ENCODE measurements at places on chromosomes 16 and 17. TPM values are rescaled to one million over a fixed set of nuclear protein-coding genes. Genes with fewer than 3 reads are reported as not detected.

The TEKT3 gene
- 1.3 TPM for total RNA-seq

The WNT3 gene
- total RNA-seq = 0.82 TPM

The BCL6B gene
- 20.3 TPM for total RNA-seq

The MFAP4 gene
- 80.3 TPM for total RNA-seq

The KRT12 gene
- not detected for total RNA-seq

The TMEM235 gene
- not detected for total RNA-seq

The NPIPB9 gene
- 2.9 TPM for total RNA-seq

The BAHCC1 gene
- 25.2 TPM for total RNA-seq

The TAT gene
- not detected for total RNA-seq

The RPRML gene
- total RNA-seq = 0.35 TPM

The CBFA2T3 gene
- 4.4 TPM for total RNA-seq

The PRR11 gene
- total RNA-seq = 5.3 TPM

The SCARF1 gene
- 19.0 TPM for total RNA-seq

The SKAP1 gene
- total RNA-seq = 7.3 TPM

The ZDHHC1 gene
- 14.5 TPM for total RNA-seq

The LITAFD gene
- total RNA-seq = not detected

The PDILT gene
- not detected for total RNA-seq

The KCNH6 gene
- total RNA-seq = 2.1 TPM

The CTRB1 gene
- total RNA-seq = not detected

The HBQ1 gene
- 6.5 TPM for total RNA-seq

The MYO15A gene
- 2.2 TPM for total RNA-seq

The KRTAP2-2 gene
- total RNA-seq = not detected

The NPIPB12 gene
- 18.6 TPM for total RNA-seq

The SULT1A4 gene
- total RNA-seq = 0.88 TPM

The CSH1 gene
- not detected for total RNA-seq

The WDR59 gene
- total RNA-seq = 49.9 TPM

The CCL11 gene
- total RNA-seq = 1.1 TPM

The CHST6 gene
- 1.1 TPM for total RNA-seq

The GALK1 gene
- total RNA-seq = 31.0 TPM

The CIITA gene
- total RNA-seq = 15.3 TPM

The MXRA7 gene
- total RNA-seq = 67.4 TPM

The C1QTNF8 gene
- not detected for total RNA-seq

The RNF112 gene
- 4.1 TPM for total RNA-seq

The SEPTIN12 gene
- total RNA-seq = not detected

All from metanephros (tissue), 2 donors.